Germinal center (tissue), 1 donor: ENCODE measurements at places on chromosomes 1 and 21.

GRCh38 chr21:39908265-39908923, 41.2 kb downstream of the PCP4 start:
- no peak for DNase-seq

DNA sequence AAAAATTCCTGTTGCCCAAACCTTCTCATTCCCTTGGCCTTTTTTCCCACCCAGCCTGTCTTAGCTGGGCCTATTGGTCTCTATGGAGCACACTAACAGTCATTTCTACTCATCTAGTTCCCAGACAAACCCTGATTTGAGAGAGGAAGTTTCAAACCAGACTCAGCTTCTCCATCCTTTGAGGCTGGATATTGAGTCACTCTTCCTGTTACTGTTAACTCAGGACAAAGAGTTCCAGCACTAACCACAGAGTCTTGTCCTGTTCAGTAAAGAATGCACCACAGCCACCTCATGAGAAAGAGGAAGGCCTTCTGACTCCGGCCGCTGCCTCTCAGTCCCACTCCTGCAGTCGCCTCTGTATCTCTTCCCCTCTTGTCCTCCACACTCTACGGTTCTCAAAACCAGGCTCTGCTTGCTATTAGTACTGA, 137.8 kb downstream of the PTPRC start:
- DNase-seq = no peak

DNA sequence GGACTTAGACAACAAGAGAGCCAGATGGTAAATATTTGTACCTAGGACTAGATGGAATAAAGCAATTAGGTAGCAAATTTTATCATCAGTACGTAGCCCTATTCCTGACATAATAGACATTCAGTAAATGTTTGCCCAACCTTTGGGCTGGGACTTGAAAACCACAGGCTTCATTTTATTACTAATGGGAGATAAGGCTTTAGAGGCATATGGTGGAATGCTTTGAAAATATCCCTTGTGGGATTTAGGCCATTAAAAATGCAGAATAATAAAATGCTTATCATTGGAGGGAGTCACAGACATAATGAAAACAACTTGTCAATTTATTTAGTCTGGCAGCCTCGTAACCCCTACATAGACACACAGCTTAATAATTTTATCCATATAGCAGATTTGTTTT, 296.1 kb upstream of the SPAG17 start:
- DNase-seq = no peak

DNA sequence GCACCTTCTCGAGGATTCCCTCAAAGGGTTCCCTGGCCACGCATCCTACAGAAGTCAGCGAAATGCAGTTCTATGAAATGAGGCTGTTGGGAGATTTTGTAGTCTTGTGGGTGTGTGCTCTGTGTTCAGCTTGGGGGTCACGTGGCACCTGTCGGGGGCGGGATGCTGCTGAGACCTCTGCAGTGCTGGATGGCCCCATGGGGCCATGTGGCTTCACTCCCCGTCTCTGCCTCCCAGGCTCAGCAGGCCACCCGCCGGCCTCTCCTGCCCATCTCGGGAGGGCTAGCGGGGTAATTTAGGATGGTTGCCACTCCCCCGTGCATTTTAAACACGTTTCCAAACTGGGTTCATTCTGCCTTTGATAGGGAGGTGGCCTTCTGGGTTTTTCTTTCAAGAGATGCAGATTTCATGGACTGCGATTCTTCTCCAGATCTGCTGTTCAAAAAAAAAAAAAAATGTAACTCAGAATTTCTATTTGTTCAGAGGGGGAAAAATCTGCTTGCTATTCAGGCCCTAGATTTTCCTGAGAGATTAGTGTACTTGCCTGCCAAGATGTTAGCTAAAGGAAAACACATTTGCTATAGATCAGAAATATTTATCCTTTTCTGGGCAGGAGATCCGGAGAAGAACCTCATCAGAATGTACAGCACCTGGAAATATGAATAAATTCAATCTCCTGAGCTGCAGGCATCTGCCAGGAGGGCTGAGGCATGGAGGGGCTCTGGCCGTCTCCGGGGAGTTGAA, 277.2 kb upstream of the VAMP3 start:
- DNase-seq = no peak

DNA sequence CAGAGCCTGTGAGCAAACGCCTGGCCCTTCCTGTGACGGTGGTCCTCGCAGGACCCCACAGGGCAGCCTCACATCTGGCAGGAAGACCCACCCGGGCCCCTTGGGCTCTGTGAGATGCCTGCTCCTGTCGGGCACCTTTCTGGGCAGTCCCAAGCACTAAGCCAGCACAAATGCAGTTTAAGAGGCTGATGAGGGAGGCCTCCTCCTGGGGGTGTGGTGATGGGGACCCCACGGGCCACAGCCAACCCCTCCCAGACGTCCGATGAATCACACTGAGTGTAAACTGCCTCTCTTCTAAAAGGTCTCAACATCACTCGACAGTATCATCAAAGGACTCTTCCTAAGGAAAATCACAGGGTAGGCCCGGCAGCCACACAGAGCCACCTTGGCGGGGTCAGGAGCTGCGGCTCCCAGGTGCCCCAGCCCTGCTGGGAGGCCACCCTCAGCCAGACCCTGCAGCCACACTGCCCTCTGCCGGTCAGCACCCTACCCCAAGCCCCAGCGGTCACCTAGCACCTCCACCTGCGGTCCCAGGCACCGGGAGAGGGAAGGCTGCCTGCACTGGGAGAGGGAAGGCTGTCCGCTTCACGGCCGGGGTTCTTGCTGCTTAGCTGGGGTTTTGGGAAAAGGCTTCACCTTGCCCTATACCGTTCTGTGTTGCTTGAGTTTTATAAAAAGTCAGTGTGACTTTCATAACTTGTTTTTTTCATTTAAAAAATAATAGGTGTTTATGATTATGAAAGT, 3.9 kb upstream of the PRKCZ start:
- DNase-seq = peak; percentile 44

- no peak for DNase-seq
Observed at GRCh38 chr1:41560496-41560895, 76.0 kb upstream of the EDN2 start.

GRCh38 chr1:167641786-167642500, 11.9 kb downstream of the RCSD1 start:
- DNase-seq = no peak

DNA sequence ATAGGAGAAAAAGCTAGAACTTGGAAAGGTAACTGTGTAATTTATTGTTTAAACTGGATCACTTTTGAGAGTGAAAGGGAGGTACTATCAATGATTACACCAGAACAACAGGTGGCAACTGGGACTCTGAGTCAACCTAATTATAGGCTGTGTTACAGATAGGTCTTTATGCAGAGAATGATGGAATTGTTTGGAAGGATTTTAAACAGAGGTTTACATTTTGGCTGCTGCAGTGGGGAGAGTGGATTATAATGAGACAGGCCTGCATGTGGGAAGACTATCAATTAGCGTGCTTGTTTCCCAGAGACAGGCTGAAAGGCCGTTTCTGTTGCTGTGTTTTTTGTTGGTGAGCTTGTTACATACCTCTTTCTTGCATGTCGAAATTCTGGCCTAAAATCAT, 432.9 kb downstream of the PLA2G4A start:
- no peak for DNase-seq

DNA sequence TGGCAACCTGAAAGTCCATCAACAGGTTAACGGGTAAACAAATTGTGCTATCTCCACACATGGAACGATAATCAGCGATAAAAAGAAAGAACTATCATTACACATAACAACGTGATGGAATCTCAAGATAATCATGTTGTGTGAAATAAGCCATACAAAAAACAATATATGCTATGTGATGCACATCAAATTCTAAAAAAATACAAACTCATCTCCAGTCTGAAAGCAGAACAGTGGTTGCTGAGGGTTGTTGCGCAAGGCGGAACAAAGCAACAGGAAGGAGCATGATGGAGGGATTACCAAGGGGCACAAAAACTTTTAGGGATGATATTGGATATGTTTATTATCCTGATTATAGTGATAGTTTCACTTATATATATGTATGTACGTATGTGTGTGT, 324.8 kb downstream of the VAV3 start:
- no peak for DNase-seq

- DNase-seq = no peak
Observed at GRCh38 chr1:60984062-60984799, 98.1 kb upstream of the NFIA start.

- DNase-seq = peak; percentile 55
Observed at GRCh38 chr21:34073749-34074282, 438 bp downstream of the MRPS6 start.

DNA sequence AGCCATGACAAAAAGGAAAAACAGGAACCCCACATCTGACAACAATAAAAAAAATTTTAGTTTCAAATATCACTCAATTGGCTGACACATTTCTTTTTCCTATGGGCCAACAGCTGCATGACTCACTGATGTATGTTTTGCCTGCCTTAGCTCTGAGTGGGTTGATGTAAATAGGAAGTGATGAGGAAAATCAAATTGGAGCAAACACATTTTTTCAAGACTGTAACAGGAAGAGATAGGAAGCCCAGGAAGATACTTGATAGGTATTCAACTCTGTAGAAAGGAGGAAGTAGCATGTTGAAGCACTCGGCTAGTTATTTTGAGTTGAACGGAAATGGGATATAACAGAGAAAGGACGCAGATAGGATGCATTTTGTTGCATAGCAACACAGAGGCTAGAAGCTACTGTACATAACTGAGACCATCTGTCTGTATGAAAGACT, 168.0 kb upstream of the NR5A2 start:
- DNase-seq = no peak
